Kidney (tissue), 22 donors: ENCODE measurements at places on chromosomes 11 and 22. TPM values are rescaled to one million over a fixed set of nuclear protein-coding genes. Genes with fewer than 3 reads are reported as not detected.

- H3K36me3 ChIP-seq = no peaks in the 10 kb centered on the region
- no peaks in the 10 kb centered on the region for H3K27me3 ChIP-seq
- H3K27ac ChIP-seq = no peak within 1 kb of the TSS
- peak within 1 kb of the TSS; percentile 37 for H3K4me3 ChIP-seq
Observed at GRCh38 chr11:7672960-7673723, at the start of gene CYB5R2. Gene CYB5R2, minus strand, starts transcription at chr11:7673500. Its CDS starts 675 bp downstream, at chr11:7672825.

DNA sequence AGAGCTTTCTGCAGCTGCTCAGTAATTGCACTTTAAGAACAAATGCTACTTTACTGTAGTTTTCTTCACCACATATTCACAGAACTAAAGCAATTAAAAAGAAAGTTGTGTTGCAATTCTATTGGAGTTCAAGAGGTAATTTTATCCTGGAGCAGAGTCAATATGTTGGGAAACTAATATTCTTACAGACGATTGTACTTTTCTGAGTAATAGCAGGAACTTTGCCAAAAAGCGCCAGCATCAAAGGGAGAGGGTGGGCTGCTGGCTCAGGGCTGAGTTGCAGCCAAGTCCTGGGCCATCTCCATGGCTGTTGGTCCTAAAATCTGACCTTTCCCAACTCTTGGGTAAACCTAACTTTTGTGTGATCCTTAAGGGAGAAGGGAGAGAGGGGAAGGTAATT, 73.6 kb upstream of the MYO18B start:
- H3K27ac ChIP-seq = no peak overlapping the region
- no peaks in the 10 kb centered on the region for H3K4me1 ChIP-seq
- no peak overlapping the region for H3K4me3 ChIP-seq
- H3K36me3 ChIP-seq = no peaks in the 10 kb centered on the region
- DNase-seq = no peak

DNA sequence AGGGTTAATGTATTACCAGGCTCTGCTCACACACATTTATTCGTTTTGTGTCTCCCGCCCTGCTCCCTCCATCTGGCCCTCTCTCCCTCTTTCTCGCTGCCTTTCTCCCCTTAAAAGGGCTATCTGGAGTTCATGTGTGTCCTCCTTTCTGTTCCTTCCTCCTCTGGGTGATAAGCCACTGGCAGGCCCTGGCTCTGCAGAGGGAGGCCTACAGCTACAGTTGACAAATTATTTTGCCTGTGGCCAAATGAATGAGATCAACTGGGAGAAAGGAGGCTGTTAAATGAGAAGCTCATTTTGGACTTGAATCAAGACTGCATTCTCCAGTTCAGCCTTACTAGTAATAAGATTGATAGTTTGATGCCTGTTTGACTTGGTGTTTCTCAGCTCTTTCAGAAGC, 17.5 kb upstream of the OPCML start:
- H3K36me3 ChIP-seq = no peaks in the 10 kb centered on the region
- H3K4me1 ChIP-seq = no peaks in the 10 kb centered on the region
- no peaks in the 10 kb centered on the region for H3K27me3 ChIP-seq
- DNase-seq = no peak

GRCh38 chr22:35684270-35684700, 33.4 kb upstream of the APOL5 start:
- H3K27me3 ChIP-seq = no peaks in the 10 kb centered on the region
- no peaks in the 10 kb centered on the region for H3K4me1 ChIP-seq
- DNase-seq = no peak
- no peaks in the 10 kb centered on the region for H3K36me3 ChIP-seq

GRCh38 chr22:47091246-47091651, 328.8 kb downstream of the TBC1D22A start:
- H3K4me1 ChIP-seq = peaks cover 6% of the 10 kb centered on the region
- no peaks in the 10 kb centered on the region for H3K27me3 ChIP-seq

DNAJB7 gene
- not detected for polyA plus RNA-seq

DNA sequence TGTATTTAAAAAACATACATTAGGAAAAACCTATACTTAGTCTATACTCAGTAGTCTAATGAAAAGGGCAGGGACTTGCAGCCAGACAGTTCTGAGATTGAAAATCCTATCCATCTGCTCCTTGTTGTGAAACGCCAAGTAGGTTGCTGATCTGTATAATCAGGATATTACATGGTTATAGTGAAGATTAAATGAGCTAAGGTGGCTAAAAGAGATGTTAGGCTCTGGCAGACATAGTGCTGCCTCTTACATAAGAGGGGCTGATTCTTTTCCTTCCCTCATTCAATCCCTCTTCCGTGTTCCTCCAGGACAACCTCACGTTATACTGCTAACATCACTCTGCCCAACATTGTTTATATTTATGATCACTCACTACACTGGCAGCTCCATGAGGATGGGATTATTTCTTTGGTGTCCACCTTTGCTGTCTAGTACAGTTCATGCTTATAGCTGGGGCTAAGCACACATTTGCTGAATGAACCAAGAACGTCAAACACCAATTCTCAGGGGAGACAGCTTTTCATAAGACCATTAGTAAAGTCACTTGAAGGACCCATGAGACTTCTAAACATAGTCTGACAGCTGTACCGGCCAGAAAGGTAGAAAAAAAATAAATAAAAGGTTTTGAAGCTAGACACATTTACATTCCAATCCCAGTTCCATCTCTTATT, 46.3 kb downstream of the GAB2 start:
- no peaks in the 10 kb centered on the region for H3K27me3 ChIP-seq
- H3K4me3 ChIP-seq = no peak overlapping the region
- H3K36me3 ChIP-seq = no peaks in the 10 kb centered on the region

DNA sequence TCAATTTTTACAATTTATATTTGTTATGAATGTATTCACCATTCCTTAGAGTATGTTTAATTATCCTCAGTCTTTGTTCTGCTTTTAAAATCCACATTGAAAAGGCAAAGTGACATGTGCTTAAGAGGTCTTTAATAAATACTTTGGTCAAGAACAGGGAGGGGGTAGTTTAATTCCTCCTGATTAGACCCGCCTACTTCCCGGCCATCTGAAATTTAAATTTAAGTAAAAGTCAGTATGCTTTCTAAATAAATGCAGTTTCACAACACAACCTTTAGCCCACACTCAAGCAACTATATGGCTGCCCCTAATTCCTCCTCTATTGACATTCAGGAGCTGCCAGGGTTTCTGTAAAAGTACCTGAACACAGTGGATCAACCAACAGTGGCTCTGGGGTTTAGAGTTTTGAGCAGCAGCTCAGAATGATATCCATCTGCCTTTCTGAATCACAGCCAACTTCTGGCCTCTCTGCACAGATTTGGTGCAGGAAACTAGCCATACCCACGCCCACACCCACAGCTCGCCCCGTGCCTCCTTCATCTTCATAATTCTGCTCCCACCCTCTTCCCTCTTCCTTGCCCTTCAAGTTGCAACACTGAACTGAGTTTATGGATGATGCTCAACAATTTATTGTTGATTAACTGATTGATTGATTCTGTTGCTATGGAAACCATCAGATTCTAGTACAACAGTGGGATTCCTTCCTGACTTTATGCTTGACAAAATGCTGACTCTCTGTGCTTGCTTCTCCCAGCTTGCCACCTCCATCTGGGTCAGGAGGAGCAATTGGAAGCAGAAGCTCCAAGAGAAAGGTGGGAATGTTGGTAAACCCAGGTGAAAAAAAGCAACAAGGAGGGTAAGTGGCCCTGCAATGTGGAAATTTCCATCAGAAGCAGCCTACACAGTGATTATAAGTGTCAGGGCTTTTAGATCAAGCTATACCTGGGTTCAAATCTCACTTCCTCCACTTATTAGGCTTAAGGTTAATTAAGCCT, 70.8 kb downstream of the PANX1 start:
- H3K36me3 ChIP-seq = no peaks in the 10 kb centered on the region
- no peaks in the 10 kb centered on the region for H3K4me1 ChIP-seq
- no peak for DNase-seq
- no peaks in the 10 kb centered on the region for H3K27me3 ChIP-seq

SAA4 gene
- polyA plus RNA-seq = not detected

GRCh38 chr22:17095538-17095937, 10.7 kb downstream of the IL17RA start:
- no peaks in the 10 kb centered on the region for H3K4me1 ChIP-seq
- H3K27ac ChIP-seq = no peak overlapping the region
- no peaks in the 10 kb centered on the region for H3K27me3 ChIP-seq

KCNQ1OT1 gene
- 0.22 TPM for polyA plus RNA-seq

TST gene
- polyA plus RNA-seq = 283 TPM

DNA sequence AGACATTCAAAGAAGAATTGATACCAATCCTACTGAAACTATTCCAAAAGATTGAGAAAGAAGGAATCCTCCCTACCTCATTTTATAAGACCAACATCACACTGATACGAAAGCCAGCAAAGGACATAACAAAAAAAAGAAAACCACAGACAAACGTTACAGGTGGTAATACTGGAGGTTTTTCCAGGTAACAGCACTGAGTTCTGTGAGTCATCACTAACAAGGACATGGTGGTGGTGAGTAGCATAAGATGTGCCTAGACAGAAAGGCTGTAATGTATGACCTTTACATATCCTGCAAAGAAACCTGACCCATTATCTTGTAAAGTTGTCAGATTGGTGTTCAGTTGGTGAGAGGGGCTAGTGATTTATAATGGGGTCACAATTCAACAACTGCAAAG, 15.3 kb downstream of the OR9G1 start:
- H3K27ac ChIP-seq = no peak overlapping the region
- no peaks in the 10 kb centered on the region for H3K4me1 ChIP-seq
- no peaks in the 10 kb centered on the region for H3K36me3 ChIP-seq
- DNase-seq = no peak

DNA sequence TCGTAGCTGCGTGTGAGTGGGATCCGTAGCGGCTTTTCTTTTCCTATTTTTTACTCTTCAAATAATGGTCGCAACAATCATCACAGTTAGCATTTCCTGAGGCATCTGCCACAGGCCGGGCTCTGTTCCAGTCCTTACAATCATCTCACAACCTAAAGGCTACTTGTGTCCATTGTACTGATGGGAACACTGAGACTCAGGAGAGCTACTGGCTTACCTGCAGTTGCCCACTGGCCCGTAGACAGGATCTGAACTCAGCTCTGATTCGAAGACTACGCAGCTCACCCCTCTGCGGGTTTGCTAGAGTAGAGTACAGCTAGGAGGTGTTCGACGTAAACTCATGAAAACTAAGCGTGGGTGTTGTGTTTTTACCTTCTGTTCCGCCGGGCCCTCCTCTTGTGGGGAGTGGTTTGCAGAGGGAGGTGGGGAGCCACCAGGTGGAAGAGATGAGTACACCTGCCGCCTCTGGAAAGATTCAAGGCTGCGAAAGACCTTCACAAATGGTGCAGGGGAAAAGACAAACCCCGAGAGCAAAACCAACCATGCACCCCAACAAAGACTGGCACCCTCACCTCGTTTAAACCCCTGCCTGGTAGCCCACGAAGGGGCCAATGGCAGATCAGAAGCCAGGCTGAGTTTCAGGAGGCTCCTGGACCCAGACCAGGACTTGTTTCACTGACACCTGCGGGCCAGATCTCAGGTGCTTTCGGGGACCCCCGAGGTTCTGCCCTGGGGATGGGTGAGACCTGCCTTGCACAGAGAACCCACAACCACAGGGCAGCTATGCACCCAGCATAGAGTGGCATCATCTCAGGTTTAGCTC, 18.3 kb upstream of the RFPL3 start:
- DNase-seq = no peak
- H3K27me3 ChIP-seq = no peaks in the 10 kb centered on the region
- H3K4me1 ChIP-seq = no peaks in the 10 kb centered on the region
- H3K4me3 ChIP-seq = no peak overlapping the region
- H3K27ac ChIP-seq = no peak overlapping the region

DNA sequence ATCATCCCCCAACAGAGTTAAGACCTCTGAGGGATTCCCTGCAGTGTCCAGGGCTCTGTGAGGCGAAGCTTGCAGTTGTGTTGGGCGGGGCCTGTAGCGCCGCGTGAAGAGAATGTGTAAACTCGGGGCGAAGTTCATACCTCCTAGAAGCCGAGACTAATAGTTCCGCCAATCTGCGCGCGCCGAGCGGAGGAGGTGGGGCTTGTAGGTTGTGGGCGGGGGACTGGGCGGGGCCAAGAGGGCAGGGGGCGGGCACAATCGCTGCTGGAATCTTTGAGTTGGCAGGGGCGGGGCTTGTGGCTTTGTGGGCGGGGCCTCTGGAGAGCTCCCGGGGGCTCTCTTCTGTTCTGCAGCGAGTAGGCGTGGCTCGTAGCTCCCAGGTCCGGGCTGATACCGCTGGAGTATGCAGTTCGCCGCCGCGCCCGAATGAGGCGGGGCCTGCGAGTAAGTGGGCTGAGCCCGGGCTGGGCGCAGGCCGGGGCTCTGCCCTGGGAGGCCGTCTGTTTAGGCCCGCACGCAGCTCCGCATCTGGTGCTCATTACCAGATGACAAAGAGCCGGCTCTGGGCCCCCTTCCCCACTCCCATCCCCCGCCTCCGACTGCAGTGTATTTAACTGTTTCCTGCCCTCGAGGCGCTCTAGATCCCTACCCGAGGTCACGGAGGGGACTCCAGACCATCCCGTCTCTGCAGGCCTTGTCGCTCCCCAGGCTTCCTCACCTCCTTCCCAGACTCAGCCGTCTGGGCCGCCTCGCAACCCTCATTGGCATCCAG, 4.1 kb downstream of the CD248 start:
- H3K4me1 ChIP-seq = no peaks in the 10 kb centered on the region
- H3K36me3 ChIP-seq = no peaks in the 10 kb centered on the region
- peak; percentile 99 for DNase-seq
- H3K4me3 ChIP-seq = peak overlapping the region; percentile 59

DNA sequence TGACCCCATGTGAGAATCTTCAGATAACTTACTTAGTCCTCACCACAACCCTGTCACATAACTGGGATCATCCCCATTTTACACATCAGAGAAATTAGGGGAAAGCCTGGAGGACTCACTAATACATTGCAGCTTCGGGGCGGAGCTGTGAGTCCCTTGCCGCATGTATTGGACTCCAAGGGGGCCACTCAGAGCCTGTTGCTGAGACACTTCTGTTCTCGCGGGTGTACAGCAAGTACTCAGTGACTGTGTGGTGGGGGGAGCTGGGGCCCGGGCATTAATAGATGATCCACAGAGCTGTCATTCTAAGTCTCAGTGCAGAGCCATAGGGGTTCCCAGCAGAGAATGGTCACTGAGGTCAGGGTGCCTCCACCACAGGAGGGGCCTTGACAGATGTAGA, 13.5 kb downstream of the OAF start:
- no peak overlapping the region for H3K4me3 ChIP-seq
- H3K27me3 ChIP-seq = no peaks in the 10 kb centered on the region
- peaks cover 11% of the 10 kb centered on the region for H3K4me1 ChIP-seq
- DNase-seq = no peak
- no peak overlapping the region for H3K27ac ChIP-seq
